ENCODE measurements at places on chromosomes 11 and 22.
A peak's percentile ranks its signal among the peaks of the same experiment; 100 is the strongest.

DNA sequence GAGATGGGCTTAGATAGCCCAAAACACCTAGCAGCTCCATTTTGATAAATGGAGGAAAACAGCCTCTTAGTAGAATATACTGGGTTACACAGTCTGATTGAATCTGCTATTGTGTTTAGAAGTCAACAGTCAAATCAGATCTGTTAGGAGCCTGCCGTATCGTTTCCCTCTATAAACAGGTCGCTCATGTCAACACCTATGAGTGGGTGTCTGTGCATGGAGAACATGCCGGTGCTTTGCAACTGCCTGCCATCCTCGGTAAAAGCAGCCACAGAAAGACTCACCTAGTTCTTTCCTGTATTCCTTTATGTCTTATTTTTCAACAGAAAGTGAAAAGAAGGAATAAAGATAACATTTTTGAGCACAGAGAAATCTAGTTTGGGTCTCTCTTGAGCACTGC is 99.4 kb downstream of the ETS1 start:
- DNase-seq = no peak

DNA sequence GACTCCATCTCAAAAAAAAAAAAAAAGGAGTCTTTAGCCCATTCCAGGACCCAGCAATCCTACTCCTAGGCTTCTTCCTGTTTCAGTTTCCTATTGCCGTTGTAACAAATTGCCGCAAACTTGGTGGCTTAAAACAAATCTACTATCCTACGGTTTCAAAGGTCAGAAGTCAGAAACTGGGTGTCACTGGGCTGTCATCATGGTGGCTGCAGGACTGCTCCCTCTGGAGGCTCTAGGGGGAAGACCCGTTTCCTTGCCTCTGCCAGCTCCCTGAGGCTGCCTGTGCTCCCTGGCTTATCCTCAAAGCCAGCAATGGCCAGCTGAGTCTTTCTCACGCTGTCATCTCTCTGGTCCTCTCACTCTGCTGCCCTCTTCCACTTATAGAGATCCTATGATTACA is 8.7 kb upstream of the DAGLA start:
- no peak for DNase-seq

- DNase-seq = no peak
Observed at GRCh38 chr11:78607696-78608095, 33.0 kb upstream of the NARS2 start.

- DNase-seq = no peak
Observed at GRCh38 chr11:17188675-17189074, 19.1 kb downstream of the PIK3C2A start.

- no peak for DNase-seq
Observed at GRCh38 chr11:27472398-27473016, at the start of gene LGR4. Gene LGR4 (minus strand): TSS chr11:27472790. CDS start chr11:27472302, 488 bp downstream.

- DNase-seq = no peak
Observed at GRCh38 chr22:29813563-29813962, 24.5 kb downstream of the ASCC2 start.

DNA sequence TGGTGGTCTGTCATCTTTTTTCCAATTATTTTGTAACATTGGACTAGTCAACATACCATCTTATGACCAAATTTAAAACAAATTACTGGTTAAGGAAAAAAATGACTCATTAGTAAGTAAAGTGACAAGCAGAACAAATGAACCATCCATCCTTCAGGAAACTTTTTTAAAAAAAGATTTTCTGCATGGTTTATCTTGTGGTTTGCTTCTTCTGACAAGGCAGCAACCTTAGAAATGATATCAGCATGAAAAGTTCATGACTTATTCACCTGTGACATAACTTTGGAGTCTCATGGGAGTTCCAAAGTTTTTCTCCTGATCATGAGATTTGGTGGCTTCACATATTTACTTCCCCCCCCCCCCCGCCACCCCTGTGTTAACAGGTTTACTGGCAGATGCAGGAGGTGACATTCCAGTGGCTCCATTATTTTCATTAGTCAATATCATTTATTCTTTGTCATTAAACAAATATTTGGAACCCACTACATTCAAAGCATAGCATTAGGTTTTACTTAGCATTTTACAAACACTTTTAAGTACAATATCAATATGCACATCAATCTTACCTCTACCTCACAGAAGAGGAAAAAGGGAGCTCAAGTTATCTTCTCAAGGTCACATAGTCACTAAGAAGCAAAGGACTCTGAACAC is 40.7 kb downstream of the DCUN1D5 start:
- no peak for DNase-seq

GRCh38 chr22:27137871-27138337 is 480.5 kb downstream of the MIAT start:
- no peak for DNase-seq

DNA sequence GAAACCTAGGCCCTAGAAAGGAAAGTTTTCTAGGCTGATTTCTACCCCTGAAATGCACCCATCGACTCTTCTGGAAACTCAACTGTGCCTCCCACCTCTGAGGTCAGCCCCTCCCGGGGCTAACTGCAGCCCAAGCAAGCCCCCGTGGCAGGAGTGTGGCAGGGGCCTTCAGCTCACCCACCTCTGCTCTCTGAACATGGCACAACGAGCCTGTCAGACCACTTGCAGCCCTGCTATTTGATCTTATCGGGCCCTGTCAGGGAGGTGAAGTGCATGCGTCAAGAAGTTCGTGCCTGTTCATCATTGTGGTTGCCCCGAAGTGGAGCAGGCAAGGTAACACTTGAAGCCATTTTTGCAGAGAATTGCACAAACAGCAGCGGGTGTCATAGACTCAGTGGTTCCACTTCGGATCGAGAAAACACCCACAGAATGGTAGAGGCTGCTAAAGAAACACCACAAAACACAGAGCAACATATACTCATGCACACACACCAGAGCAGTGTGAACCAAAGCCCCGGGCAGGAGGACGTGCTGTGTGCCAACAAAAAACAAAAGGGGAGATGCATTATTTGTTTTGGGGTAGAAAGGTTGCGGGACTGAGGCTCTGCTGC is 262.7 kb downstream of the ETS1 start:
- peak; percentile 18 for DNase-seq

GRCh38 chr22:41996826-41997225 is 1.8 kb upstream of the WBP2NL start:
- no peak for DNase-seq

GRCh38 chr11:35930466-35930865 is 13.4 kb upstream of the LDLRAD3 start:
- DNase-seq = no peak

GRCh38 chr11:74138021-74138420 is 32.8 kb downstream of the C2CD3 start:
- no peak for DNase-seq

DNA sequence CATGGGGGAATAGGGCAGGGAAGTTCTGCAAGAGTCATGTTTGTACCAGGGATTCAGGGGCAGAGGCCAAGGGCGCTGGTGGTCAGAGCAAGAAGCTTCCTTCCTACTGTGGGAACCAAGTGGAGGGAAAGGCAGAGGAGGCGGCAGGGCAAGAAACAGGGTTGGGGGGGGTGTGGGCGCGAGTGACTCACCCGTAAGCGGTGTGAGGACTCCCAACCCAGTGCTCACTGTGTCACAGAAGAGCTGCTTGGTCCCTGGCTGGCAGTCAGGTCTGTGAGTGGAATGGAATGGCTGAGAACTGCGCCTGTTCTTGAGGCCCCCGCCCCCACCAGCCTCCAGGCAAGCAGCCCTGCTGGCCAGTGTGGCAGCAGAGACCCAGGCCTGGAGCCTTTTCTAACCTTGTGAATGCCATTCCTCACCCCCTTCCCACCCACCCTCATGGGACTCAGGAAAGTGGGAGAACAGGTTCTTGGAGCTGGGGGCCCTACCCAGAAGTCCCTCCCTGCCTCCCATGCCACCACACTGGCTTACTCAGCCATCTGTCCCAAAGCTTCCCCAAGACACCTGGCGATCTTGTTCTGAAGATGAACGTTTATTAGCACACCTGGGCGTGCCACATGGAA is 4.7 kb downstream of the LRRC10B start:
- DNase-seq = no peak

DNA sequence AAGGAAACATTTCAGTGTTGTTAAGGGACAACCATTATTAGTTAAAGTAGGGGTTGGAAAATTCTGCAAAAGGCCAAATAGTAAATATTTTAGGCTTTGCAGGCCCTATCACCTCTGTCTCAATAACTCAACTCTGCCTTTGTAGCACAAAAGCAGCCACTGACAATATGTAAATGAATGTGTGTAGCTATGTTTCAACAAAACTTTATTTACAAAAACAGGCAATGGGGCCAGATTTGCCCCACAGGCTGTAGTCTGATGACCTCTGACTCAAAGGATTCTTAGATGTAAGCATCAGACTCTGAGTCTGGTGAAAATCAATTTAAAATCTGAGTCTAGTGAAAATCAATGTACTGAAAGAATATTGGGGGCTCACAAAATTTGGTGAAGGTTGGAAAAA is 50.3 kb downstream of the PAK1 start:
- no peak for DNase-seq

- no peak for DNase-seq
Observed at GRCh38 chr11:88353835-88354496, 16.4 kb upstream of the CTSC start.

DNA sequence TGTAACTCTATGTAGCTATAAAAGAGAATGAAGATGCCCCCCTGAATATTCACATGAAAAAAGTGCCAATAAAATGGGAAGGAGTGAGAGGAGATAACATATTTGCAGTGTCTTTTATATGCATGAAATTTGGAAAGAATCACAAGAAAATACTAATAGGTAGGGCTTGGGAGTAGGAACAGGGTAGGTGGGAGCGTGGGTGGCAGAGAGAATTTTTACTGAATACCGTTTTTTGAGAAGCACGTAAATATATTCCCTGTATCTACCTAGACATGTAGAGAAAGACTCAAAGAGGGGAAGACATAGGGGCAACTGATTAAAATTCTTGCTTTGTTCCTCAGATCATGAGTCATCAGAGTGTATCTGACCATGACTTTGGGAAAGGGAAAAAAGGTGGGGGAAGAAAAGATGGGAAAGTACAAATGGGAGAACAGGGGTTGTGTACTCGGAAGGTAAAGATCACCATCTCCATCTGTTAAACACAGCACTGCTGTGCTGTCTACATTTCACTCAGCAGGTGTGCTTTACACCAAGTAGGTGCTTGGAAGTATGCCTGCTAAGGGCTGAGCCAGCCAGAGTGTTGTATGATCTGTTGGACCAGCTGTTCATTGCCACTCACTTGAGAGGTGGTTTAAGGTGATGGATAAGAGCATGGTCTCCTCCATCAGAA is 16.0 kb downstream of the PRR5L start:
- no peak for DNase-seq

DNA sequence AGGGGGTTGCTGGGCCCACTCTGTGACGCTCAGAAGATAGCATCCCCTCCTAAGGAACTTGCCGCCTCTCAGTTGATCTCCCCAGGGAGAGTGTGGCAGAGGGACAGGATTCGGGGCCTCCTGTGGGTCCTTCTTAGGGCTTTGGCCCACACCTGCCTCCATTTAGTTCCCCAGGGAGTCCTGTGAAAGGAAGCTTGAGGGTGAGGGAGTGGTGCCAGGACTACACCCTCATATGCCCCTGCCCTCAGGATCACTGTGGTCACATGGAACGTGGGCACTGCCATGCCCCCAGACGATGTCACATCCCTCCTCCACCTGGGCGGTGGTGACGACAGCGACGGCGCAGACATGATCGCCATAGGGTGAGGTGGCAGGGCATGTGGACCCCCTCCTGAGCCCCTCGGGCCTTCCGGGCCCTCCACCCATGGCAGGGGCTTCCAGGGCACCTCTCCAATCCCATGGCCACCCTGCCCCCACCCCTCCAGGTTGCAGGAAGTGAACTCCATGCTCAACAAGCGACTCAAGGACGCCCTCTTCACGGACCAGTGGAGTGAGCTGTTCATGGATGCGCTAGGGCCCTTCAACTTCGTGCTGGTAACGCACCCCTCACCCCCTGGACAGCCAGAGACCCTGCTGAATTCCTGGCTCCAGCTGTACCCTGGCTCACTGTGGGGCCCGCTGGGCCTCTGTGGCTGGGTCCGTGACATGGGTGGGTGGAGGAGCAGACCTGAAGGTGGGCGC is 3.5 kb downstream of the INPP5J start:
- no peak for DNase-seq

DNA sequence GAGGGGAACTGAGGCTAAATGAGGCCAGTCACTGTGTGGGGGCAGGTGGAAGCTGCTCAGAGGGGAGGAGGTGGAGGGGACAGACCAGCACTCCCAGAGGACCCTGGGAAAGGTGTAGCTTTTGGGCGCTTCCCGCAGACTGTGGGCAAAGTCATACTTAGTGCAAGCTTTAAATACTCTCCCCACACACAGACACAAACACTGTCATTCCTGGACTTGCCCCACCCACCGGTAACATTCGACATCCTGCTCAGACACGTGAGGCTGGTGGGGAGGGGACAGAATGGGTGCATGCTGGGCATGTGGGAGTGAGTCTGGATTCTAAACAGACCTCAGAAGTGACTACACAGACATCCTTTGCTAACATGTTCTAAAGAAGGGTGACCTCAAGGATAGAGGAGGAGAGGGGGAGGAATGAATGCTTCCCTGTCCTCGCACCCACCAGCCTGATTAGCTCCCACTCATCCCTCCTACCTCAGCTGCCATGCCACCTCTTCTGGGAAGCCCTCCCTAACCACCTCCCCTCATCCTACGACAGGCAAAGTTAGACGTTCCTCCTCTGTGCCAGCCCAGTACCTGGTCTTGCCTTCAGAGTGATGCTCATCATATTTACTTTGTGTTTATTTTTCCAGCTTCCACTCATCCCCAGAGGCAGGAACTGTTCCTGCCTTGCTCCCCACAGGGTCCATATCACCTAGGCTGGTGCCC is 22.2 kb downstream of the TSKU start:
- DNase-seq = no peak

DNA sequence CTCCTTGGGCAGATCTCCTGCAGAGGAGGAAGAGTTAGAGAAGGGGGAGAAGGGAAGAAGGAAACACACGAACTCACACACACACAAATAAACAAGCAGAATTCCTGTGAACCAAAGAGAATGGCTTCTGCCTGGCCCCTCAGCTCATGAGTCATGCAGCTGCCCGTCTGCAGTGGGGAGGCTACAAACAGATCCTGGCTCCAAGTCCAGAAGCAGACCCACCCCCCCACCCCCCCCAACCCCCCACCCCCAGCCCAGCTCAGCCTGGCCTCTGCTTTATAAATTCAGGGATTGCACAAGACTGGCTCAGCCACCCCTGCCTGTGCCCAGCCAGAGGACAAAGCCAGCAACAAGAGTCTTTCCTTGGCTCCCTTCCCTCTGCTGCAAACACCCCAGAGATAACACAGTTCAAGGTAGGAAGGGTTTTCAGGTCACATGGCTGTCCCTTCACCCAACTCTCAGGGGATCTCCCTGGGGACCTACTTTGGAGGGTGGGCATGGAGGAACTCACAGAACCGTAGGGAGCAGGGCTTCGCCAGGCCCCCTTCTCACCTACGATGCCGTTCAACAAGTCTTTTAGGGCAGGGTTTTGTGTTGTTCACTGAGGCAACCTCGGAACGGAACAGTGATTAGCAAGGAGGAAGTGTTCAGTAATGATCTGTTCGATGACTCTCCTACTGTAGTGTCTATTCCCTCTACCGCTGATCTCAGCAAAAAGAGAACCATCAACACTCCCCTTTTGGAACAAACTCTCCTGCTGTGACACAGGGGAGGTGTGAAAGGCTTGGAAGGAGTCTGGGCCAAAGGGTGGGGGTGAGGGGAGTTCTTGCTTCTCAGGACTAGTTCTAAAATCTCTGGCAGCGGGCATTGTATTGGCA is 35.5 kb downstream of the RPL27A start:
- no peak for DNase-seq

GRCh38 chr11:21630934-21631478 is 561.9 kb upstream of the ANO5 start:
- DNase-seq = no peak

All from activated naive CD4-positive, alpha-beta T cell (primary cell).